Activated CD4-positive, alpha-beta T cell treated with anti-CD3 and anti-CD28 coated beads for 24 hours (primary cell): ENCODE measurements at places on chromosomes 3 and 15.

DNA sequence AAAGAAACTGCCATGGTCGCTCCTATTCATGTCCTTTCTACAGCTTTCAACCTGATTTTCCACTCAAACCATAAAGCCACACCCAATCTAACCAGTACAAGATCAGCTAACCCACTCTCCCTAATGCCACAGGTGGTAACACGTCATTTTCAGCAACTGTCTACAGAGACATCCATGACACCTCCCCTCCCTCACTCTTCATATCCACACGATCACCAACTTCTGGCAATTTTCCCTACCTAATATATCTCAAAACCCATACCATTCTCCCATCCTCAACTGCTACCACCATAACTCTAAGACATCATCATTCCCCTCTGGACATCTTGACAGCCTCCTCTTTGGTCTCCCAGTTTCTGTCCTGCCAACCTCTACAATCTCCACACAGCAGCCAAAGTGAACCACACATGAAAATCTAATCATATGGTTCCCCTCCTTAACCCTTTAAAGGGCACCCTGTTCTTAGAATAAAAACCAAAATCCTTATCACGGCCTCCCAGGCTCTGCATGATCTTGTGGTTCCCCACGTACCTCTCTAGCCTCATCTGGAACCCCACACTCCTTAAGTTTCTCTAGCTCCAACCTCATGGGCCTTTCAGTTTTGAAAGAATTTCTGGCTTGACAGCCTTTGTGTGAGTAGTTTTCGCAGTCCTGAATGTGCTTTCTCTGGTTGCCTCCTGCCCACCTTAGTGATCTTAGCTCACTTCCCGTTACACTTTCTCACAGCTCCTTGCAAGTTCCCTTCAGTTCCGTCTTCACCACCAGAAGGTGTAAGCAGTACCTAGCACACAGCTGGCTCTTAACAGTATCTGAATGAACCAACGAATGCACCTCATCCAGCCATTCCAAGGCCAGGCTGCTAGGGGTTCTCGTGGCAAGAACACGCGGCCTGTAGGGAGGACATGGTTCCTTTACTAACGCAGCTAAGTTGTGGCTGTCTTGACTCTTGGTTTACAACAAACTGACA is 33.4 kb downstream of the SPINK8 start:
- no peak for DNase-seq

GRCh38 chr3:42367903-42368302 is 42.5 kb downstream of the LYZL4 start:
- DNase-seq = no peak

DNA sequence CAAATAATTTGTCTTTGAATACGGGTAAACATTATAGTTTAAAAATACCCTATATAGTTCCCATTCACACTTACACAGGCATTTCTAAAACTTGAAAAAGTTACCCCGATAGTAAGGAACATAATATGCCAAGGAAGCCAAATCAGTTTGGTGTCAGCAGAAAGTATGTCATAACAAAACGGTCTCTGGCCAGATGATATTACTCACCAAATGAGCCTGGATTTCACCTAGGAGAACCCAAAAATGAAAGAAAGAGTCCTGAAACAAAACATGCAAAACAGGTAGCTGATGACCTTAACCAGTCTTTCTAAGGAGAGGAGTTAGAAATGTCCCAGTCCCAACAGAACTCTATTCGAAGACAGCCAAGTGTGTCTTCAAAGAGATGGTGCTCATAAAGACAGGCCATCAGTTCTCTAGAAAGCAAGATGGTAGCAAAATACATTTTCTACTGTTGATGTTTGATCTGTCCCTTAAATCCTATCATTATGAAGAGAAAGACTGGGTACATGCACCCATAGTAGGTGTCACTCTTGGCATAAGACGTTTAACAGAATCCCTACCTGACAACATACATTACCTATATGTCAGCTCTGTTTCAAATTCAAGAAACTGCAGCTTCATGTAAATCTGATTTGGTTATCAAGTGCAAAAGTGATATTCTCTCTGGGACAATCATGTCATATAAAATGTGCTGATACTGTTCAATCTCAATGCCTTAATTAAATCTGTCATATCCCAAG is 942.5 kb downstream of the ROBO1 start:
- no peak for DNase-seq

- no peak for DNase-seq
These were observed 7.8 kb upstream of the ACSBG1 start for GRCh38 chr15:78242128-78242527.

DNA sequence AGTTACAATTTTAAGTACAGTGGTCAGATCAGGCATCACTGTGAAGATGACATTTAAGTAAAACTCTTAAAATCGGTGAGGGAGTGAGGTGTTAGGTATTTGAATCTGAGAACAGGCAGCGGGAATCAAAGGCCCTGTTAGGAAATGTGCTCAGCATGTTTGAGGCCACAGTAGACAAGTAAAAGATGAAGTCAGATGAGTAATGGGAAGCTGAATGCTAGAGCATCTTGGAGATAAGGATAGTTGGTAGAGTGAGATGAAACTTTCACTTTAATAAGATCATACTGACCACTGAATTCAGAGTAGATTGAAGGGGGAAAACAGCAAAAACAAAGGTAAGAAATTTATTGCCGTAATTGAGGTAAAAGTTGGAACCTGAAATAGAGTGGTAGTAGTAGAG is 61.6 kb downstream of the DCBLD2 start:
- no peak for DNase-seq

DNA sequence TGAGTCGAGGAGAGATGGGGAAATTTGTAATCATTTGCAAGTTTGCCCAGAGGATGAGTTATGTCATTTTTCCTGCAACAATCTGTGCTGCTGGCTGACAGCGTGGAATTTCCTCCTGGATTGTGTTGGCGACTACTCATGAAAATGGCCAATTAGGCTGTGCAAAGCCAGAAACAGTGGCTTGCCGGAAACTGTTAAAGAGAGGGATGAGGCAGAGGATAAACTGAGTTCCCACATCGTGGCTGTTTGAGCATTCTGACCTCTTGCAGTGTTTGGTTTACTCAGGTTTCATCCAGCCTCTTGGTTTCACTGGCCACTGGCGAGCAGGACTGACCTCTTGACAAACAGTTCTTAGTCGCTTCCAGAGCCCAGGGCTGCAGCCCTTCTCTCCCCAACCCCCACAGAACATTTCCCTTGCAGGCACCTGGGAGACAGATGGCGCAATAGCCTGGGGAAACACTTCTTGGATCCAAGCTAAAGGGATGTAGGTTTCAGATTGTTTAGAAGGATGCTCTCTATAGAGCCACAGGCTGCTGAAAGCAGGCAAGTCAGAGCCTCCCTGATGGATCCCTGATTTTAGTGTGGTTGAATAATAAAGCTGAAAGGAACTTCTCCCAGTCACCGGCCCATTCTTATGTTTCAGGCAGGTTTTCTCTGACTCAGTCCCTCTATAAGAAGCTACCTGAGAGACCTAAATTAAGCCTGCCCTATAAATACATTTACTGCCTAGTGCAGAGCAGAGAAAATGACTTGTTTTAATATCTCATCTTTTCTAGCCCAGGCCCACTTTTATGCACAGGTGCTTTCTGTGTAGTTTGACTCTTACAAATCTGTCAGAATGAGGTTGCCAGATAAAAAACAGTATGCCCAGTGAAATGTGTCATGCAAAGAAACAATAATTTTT is 92.8 kb upstream of the UBE2E1 start:
- no peak for DNase-seq

- no peak for DNase-seq
These were observed 85.3 kb downstream of the SEMA5B start for GRCh38 chr3:122942239-122942638.

DNA sequence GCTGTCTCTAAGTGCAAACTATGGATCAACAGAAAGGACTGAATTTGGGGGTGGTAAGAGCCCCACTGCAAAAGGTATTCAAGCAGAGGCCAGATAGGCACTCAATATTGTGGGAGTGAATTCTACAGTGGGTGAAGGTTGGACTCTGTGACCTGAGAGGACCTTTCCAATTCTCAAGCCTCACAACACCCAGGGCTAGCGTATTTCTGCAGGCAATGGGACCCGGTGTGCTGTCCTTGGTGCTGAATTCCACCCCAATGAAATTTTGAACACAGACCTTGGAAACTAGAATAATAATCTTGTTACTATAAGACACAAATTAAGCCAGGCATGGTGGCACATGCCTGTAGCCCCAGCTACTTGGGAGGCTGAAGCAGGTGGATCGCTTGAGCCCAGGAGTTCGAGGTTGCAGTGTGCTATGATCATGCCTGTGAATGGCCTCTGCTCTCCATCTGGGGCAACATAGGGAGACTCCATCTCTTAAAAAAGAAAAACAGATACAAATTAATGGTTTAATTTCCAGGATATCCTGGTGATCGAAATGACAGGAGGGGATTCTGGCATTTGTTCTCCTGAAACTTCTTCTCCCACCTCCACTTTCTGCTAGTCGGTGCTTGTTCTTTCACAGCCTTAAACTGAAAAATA is 135.4 kb downstream of the RAB11A start:
- DNase-seq = no peak

- no peak for DNase-seq
These were observed 54.5 kb downstream of the MRPS25 start for GRCh38 chr3:15010664-15011063.

DNA sequence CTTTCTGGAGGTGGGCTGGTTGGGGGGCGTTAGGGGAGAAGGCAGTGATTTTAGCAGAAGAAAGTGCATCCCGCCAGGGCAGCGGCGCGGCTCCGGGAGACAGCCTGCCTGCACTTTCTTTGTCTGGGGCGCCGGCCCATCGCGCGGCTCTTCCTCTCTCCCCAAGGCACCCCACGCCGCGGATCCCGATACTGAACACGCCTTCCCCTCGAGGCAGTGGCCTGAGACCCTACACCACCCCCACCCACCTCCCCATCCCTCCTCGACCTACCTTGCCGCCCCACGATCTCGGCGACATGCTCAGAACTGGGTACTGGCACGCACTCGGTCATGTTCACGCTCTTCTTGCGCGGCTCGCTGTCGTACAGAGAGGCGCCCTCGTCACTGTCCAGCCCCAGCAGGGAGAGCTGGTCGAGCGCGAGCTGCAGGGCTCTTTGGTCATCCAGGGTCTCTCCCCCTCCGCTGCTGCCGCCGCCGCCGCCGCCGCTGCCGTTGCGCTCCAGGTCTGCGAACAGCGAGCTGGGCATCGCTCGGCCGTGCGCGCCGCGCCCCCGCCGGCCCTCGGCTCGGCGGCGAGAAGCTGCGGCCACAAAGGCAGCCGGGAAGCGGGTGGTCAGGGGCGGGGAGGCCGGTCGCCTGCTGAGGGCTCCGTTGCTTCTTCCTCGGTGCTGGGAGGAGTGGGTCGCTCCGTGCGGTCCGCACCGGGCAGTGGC is 483 bp downstream of the MEX3B start:
- no peak for DNase-seq

DNA sequence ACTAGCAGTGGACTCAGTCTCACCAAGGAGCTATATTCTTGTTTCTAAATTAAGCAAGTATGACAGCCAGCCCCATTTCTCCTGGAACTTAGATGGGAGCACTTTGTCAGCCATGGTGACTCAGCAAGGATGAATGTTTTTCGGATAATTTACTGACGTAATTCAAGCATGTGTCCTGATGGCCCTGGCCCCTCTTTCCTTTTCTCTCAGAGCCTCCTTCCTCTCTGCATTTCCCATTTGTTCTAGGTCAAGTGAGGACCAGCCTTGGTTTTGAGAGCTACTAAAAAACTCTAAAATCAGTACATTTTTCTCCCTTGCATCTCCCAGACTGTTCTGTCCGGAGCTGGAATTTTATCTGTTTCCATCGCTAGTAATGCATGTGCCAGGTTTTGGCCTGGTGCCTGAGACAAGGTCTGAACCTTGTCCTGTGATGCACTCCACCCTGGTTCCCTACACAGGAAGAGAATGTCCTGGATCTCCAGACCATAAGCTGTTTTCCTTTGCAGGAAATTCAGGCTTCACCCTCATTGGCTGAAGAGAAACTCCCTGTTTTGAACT is 256.6 kb upstream of the ROPN1 start:
- DNase-seq = no peak

- DNase-seq = no peak
These were observed 33.4 kb downstream of the SMAD3 start for GRCh38 chr15:67098768-67099282.

DNA sequence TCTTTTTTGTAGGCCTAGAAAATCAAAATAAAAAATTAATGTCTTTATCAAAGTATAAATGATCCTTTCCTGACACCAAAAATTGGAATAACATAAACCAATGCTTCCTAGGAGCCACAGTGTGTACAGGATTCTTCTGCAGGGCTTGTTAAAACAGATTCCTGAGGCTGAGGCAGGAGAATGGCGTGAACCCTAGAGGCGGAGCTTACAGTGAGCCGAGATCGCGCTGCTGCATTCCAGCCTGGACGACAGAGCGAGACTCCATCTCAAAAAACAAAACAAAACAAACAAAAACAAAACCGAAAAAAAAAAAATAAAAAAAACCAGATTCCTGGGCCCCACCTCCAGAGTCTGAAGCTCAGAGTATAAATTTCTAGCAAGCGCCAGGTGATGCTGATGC is 78.0 kb downstream of the PEX5L start:
- no peak for DNase-seq

DNA sequence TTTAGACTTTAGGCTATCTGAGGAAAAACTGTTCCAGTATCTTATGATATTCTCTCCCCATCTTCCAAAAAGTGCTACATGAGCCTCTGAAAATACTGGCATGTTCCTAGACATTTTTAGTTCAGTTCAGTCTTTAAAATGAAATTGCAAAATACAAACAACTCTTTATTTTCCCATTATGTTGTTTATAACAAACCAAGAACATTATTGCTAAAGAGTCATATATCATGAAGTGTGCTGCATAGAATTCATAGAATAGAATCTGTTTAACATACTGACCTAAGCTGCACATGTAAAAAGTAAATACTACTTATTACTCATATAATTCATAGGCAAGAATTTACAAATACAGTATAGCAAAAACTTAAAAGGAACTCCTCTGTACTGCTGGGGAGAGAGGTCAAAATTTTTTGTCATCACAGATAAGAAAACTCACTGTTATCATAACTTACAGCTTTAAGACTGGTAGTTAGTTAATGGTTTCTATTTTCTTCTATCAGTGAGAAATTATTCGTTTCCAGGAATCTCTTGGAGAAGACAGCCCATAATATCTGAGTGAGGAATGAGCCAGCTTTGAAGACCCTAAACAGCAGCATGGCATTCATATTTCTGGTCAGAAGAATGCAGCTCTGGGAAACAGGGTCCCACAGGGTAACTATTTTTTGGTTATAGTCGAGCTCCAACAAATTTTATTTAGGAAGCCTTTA is 32.2 kb downstream of the FILIP1L start:
- no peak for DNase-seq

DNA sequence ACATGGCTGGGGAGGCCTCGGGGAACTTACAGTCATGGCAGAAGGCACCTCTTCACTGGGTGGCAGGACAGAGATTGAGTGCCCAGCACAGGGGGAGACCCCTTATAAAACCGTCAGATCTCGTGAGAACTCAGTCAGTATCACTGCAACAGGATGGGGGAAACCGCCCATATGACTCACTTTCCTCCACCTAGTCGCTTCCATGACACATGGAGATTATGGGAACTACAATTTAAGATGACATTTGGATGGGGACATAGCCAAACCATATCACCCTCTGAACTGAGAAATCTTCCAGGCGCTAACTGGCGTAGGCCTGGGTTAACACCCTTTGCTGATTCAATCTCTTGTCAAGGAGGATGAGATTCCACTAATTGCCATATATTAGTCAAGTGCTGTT is 392.3 kb downstream of the FEZF2 start:
- no peak for DNase-seq
